A549 treated with ZK216348 at 1 μM for 4 hours (cell line): ENCODE measurements at places on chromosomes 2 and 18. TPM values are rescaled to one million over a fixed set of nuclear protein-coding genes. Genes with fewer than 3 reads are reported as not detected.

Gene STK16
- 23.4 to 34.2 TPM (median 27.8 TPM) in 5 replicates for total RNA-seq

Gene CRYGC
- total RNA-seq = not detected in 5 replicates

Gene MATN3
- 9.8 to 16.8 TPM (median 14.4 TPM) in 5 replicates for total RNA-seq

Gene LYG1
- 0.97 to 2.5 TPM (median 2.4 TPM) in 5 replicates for total RNA-seq

Gene UGT1A9
- total RNA-seq = 3.7 to 7.2 TPM (median 5.0 TPM) in 5 replicates

Gene POTEJ
- total RNA-seq = not detected in 5 replicates

Gene MC5R
- not detected in 5 replicates for total RNA-seq

Gene ZNF638
- total RNA-seq = 62.6 to 80.2 TPM (median 66.9 TPM) in 5 replicates

Gene MROH2A
- total RNA-seq = 0.18 to 0.22 TPM in 2 of 5 replicates, not detected in the others

Gene NCKAP1
- total RNA-seq = 72.7 to 111 TPM (median 93.6 TPM) in 5 replicates

Gene ESPNL
- total RNA-seq = 0.14 to 0.43 TPM (median 0.22 TPM) in 4 of 5 replicates, not detected in the other

Gene TYMS
- 162 to 192 TPM (median 176 TPM) in 5 replicates for total RNA-seq

Gene TNFAIP6
- total RNA-seq = 0.55 to 1.9 TPM (median 1.2 TPM) in 5 replicates

Gene TEKT4
- not detected in 5 replicates for total RNA-seq
